Activated CD8-positive, alpha-beta memory T cell treated with anti-CD3 and anti-CD28 coated beads for 1 hour (primary cell): ENCODE measurements at places on chromosomes 16 and 17.

DNA sequence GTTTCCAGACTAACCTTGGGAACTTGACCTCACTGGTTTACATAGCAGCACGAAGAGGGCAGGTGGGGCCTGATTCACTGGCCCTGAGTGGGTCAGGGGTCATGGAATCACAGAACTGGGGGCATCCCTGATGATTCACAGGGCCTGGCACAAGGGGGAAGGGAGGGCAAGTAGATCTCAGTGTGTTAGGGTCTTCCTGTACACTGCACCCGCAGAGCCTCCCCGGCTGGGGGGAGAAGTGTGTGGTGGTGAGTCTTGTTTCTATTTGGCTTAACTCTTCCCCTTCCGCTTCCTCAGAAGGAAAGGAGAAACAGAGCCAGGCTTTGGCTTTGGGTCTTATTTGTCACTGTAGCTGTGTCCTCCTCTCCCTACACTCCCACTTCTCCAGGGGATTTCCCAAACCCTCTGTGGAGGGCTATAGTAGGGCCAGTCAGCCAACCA, 3.7 kb downstream of the STARD3 start:
- no peak for DNase-seq

DNA sequence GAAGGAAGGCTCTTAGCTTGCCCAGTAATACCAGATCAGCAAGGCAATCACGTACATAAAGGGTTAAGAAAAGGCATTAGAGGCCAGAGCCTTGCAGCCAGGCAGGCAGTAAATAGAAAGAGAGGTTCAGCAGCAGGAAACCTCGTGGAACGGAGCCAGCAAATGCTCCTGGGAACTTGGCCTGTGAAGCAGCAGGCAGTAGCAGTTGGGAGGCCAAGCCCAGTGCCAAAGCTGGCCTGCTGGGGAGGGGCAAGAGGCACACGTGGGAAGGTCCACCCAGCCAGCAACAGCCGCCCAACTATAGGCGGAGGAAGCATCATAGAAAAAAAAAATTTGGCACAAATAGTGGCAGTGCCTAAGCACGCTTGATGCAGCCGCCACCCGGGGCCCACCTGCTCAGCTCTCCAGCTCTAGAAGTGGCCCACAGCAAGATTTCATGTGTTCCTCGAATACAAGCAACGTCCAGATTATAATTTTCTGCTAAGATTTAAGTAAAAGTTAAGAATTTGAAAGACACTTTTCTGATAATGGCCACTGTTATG, 2339.5 kb downstream of the TP53TG3F start:
- DNase-seq: no peak

DNA sequence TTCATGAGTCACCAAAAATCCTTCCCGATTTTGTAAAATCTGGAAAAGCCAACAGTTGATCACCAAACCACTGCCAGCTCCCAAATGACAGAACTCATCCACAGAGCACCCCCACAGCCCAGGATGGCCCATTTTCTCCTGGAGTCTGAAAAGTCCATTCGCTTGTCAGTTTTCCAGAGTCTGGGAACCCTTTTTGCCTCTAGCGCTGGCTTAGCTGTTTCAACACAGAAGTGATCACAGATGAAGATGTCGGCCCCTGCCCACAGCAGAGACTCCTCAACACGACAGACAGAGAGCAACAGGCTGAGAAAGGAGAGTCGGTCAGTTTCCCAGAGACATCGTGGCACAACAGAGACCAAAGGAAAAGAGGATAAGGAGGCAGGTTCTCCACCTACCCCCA, 66.4 kb downstream of the NXN start:
- DNase-seq: no peak

GRCh38 chr16:72848759-72849664, 198.9 kb downstream of the ZFHX3 start:
- DNase-seq: no peak

DNA sequence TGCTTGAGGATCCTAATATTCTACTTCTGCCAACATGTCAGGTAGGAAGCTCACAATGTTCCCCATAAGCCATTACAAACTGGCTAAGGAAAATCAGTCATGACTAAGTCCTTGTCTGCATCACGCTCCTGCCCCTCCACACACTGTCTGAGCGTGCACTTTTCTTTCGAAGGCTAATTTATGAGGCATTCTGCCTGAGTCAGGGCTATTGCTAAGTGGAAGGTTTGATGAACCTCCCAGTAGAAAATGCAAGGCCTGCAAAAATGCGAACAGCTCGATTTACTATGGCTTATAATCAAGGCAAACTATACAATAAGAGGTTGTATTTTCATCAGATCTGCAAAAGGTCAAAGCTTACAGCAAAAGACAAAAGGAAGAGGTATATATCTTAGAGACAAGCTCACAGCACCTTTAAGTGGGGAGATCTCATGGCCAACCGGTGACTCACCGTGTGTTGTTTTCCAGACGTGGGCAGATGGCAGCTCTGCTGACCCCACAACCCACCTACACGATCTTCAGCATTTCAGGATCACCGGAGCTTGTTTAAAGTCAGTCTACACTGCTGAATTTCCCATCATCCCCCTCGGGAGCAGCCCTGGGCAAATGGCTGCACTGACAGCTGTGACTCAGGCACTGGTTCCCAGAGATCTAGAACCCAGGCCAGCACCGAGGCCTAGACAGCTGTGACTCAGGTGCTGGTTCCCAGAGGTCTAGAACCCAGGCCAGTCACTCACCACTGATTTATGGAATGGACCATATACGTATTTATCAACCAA, 26.1 kb downstream of the MEAK7 start:
- DNase-seq: no peak

DNA sequence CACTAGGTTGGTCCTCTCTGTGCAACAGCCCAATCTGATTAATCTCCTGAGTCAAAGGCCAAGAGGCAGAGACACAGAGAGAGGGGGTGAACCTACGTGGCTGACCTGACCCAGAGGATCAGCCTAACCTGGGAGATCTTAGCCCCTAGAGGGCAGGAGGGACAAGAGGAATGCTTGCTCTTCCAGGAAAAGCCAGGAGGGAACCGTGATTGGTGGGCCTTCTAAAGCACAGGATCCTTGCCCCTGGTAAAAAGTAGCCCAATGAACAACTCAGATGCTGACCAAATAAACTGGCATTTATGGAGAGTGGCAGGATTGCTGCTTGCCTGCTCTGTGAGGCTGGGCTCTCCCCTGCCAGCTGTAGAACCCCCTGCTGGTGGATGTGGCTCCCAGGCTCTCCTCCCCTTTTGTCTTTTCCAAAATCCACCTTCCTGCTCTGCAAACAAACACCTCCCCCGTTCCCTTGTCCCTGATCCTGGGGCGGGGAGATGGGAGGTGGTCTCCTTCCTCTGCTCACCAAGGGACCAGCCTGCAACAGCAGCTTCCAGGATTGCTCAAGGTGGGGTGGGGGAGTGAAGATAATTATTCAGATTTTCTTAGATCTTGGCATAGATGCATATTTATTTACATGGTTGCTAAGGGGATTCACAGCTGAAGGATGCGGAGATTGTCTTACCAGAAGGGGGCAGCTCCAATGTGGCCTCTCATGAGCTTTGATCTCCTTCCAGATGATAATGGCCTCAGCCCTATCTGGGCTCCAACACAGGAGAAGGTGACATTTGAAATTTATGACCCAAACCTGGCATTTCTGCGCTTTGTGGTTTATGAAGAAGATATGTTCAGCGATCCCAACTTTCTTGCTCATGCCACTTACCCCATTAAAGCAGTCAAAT, 71.9 kb downstream of the SDR42E1 start:
- no peak for DNase-seq

- no peak for DNase-seq
Observed at GRCh38 chr17:8879410-8879809, 11.9 kb upstream of the PIK3R6 start.

DNA sequence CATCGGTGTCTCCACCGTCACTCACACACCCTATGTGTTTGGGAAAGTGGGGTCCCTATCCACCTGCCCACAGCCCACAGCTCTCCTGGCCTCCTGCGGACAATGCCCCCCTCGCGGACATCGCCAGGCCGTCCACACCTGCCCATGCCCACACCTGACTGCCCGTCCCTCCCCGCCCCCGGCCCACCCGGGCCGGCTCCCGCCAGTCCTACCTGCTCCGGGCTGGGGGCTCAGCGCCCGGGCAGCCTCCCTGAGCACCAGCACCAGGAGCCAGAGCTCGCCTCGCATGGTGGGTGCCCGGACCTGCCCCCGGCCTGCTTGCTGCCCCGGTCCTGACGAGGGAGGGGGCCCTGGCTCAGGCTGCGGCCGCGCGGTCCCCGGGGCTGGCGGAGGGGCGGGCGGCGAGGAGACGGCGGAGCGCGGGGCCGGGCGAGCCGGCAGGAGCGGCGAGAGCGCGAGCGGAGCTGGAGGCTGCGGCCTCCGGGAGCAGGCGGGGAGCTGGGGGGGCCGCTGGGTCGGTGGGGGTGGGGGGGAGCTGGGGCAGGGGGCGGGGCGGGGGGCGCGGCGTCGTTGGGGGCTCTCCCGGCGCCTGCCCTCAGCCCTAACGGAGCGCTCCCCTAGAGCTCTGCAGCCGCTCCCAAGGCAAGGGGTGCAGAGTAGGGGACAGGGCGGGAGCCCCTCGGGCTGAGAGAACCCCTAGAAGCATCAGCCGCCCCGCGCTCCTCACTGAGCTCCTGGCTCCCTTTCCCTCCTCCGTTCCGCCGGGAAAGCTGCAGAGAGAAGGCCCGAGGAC, at the start of gene PLXDC1:
Gene PLXDC1, minus strand, starts transcription at position 488 of the 793 bp plus-strand sequence. Its CDS starts 200 bp downstream, at position 288.
- DNase-seq: no peak

DNA sequence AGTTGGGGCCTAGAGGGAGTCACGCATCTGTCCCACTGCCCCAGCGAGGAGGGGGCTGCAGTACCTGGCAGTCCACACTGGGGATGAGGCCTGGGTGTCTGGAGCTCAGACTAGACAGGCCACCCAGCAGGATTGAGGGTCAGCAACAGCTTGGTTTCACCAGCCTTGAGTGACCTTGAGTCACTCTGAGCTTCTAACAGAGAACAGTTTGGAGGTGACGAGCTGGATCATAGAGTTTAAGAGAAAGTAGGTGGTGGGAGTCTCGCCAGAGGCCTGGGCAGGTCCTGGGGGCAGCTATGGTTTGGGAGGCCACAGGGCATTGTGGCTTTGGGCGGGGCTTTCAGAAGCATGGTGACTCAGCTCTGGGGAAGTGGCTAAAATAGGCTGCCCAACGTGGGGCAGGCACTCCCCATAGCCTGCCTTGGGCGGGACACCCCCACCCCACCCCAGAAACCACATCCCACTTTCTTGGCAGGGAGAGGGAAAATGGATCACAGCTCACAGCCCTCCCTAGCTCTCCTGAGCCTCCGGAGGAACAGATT, 20.5 kb downstream of the CDC42EP4 start:
- DNase-seq: no peak

DNA sequence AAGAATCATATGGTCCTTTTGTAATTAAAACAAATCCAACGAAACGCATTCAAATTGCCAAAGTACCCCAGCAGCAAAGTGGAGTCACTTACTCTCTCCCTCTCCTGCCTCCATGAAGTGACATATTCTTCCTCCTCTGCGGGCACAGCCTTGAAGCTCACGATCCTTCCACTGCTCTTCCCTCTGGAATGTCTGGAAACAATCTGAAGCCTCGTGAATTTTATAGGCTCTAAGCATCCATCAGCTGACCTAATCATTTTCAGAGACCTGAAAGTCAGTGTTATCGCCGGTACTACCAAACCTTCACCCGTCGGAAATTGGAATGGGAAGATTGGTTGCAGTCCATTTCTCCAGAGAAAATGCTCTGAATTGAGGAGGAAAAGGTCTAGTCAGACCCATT, 134.5 kb upstream of the FOXF1 start:
- no peak for DNase-seq

DNA sequence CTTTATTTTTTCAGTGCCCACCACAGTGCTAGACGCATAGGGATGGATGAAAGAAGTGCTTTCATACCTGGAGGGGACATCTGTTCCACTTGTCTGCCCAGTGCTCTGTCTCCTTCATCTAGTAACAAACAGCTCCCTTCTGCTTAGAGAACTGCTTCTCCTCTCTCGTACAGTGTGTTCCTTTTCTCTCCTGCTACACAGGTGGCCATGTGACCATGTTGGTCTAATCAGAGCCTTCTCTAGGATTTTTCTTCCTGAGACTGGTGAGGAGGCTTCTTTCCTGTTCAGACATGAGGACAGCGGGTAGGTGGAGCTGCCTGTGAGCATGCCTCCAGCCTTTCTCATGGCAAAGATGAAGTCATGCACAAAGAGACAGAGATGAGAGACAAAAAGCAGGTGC, 182.7 kb downstream of the TMEM132E start:
- DNase-seq: no peak

DNA sequence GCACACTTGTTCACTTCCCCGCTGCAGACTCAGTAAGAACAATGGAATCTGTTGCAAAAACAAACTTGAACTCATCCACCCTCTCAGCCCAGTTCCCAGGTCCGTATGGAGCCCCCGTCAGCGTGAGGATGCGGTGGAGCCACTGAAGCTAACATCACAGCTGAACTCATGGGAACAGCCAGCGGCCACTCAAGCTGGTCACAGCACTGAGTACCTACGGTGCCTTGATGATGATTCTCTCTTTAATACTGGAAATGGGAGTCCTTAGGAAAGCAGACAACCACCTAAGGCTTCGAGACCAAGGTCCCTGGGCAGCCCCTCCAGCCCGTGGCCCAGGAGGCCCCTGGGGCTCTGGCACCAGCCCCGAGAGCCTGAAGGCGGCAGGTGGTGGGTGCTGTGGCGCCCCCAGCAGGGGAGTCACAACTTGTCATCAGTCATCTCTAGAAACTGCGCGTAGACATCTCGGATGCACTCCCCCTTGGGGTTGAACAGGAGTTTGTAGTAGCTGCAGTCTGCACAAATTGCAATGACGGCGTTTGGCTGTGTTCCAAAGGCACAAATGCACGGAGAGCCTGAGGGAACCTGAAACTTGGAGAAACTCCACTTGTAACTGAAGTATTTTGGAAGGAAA, 31.0 kb upstream of the RHOT1 start:
- no peak for DNase-seq

DNA sequence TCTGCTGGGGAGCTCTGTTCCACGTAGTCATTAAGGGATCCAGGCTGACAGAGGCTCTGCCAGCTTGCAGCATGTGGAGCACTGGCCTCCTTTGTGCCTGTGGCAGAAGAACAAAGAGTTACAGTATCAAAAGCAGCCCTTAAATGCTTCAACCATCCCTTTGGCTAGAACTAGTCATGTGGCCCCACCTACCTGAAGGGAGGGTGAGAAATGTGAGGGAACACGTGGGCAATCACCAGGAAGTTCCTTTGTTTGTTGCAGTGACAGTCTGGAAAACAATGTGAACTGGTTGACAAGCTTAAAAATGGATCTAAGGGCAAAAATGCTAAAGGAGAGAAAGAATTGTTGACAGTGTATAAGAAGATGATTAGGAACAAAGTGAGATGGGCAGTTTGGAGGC, 290.4 kb upstream of the HSBP1 start:
- no peak for DNase-seq
